ENCODE measurements at places on chromosomes 12 and 14.

- no peak for DNase-seq
Observed at GRCh38 chr14:103656031-103656755, 27.2 kb downstream of the KLC1 start.

DNA sequence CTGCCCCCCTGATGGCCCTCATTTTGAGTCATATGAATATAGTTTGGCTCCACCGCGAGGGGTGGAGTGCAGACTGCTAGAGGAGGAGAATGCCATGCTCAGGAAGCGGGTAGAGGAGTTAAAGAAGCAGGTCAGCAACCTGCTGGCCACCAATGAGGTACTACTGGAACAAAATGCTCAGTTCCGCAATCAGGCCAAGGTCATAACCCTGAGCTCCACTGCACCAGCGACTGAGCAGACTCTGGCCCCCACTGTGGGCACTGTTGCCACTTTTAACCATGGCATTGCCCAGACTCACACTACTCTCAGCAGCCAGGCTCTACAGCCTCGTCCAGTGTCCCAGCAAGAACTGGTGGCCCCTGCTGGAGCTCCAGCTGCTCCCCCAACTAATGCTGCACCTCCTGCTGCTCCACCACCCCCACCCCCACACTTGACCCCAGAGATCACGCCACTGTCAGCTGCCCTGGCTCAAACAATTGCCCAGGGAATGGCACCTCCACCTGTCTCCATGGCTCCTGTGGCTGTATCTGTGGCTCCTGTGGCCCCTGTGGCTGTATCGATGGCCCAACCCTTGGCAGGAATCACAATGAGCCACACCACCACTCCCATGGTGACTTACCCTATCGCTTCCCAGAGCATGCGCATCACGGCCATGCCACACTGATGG is 3.3 kb downstream of the ZC3H10 start:
- no peak for DNase-seq

DNA sequence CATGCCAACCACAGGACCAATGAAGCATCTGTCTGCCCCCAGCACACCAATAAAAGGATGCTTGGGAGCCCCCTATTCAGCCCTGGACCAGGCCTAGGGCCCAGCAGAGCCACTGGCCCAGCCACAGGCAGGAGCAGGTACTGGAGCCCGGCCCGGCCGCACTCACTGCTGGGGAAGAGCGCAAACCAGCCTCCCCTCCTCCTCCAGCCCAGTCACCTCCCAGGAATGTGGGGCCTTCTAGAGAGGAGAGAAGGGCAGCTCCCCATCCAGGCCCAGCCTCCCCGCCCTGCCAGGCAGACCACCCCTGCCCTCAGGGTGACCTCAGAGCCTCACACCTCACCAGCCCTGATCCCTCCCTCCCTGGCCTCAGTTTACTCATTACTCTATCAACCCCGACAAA is 56.2 kb downstream of the CCNK start:
- no peak for DNase-seq

GRCh38 chr14:61700104-61700886 is 5.0 kb downstream of the HIF1A start:
- no peak for DNase-seq

DNA sequence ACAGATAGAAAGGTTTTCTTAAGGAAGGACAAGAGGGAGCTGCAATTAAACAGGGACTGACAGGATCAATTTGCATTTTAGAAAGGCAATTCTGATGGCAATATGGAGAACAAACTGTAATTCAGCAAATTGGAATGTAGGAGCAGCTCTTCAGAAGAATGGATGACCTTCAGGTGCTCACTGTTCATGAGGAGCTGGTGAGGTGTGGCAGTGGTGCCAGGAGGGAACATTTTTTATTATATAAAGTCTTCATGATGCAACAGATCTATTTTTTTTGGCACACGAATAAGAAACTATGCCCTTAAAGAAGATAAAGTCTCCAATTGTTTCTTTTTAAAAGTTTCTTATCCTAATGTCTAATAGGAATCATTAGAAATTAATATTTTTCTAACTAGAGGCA is 151.7 kb downstream of the SLC38A4 start:
- no peak for DNase-seq

DNA sequence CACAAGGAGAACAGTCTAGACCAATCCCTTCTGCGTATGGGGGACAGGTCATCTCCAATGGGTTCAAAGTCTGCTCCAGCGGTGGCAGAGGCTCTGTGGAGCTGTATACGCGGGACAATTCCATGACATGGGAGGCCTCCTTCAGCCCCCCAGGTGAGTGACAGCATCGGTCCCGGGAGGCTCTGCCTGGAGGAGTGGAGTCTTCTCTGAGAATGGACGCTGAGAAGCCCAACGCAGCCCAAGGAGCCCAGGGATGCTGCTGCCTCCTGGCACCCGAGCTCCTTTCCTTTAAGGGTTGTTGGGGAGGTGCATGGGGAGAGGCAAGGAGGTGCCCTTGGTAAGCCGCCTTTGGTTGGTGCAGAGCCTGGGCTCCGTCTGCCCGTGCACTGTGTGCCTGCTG is 28.2 kb downstream of the ADGRD1 start:
- no peak for DNase-seq

GRCh38 chr12:114976959-114977358 is 293.0 kb upstream of the TBX3 start:
- no peak for DNase-seq

GRCh38 chr12:131197490-131197889 is 243.8 kb downstream of the ADGRD1 start:
- DNase-seq = no peak

DNA sequence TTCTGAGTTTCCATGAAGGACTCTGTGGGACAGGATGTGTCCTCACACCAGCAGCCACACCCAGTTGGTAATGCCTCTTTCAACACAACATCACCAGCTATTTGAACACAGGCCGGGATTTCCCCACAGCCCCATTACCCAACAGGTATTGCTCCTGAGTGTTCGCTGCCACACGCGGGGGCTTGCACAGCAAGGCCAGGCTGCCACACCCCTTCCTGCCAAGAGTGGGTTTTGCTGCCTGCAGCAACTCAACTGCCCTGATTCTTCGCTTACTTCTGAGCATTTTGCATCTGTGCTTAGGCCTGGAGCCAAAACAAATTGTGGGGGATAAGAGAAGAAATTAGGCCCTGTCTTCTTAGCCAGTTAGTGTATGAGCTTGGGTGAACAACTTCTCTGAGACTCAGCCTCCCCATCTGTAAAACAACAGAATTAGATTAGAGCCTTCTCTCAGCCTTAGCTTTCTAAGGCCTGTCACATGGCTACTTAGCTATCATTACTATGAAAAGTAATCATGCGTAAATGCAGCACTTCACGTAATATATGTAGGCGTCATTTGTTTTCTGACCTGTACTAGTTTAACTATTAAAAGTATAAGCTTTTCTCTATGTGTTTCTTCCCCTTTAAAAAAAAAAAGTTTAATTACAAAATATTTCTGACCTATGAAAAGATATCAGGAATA is 20.0 kb downstream of the CKAP4 start:
- no peak for DNase-seq

DNA sequence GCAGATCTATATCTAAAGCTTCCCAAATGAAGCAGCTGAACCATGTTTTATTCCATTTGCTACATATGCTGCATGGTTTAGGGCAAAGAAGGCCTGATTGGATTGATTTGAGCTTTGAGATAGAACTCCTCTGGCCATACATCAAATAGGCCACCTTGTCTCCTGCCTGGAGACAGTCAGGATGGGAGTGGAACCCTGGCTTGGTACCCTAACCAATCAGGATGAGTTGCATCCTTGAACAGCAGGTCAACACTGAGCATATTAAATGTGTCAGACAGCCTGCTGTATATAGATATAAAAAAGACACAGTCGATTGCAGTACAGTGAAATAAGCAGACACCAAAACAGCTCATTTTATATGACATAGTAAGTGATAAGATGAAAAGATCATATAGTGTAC is 291.7 kb downstream of the NUAK1 start:
- no peak for DNase-seq

DNA sequence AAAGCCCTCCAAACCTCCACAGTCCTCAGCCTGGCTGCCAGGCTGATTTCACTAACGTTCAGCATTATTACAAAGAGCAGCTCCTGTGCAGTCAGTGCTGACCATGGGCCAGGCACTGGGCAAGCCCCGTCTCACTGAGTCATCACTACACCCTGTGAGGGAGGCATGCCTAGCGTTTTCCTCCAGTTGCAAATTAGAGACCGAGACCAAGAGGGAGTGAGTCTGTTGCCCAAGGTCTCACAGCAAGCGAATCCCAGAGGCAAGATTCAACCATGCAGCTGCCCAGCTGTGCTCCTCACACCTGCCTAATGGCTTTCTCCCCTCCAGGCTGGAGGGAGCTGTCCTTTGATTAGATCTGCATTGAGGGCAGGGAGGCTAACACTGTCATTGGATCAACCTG is 229.3 kb upstream of the LHX5 start:
- no peak for DNase-seq

- DNase-seq = peak; percentile 61
Observed at GRCh38 chr12:132393991-132394949, 64.9 kb upstream of the GALNT9 start.

- DNase-seq = no peak
Observed at GRCh38 chr12:50620109-50620977, 115.6 kb downstream of the DIP2B start.

- no peak for DNase-seq
Observed at GRCh38 chr14:71117839-71118743, 210.8 kb downstream of the PCNX1 start.

GRCh38 chr12:11731455-11731854 is 82.0 kb downstream of the ETV6 start:
- DNase-seq = no peak

GRCh38 chr14:106872611-106873446 is 1346.4 kb downstream of the TMEM121 start:
- DNase-seq = peak; percentile 79

GRCh38 chr12:11885261-11886038 is 185.3 kb upstream of the BCL2L14 start:
- no peak for DNase-seq

GRCh38 chr14:49582113-49582977 is 3.8 kb downstream of the RPS29 start:
- no peak for DNase-seq

DNA sequence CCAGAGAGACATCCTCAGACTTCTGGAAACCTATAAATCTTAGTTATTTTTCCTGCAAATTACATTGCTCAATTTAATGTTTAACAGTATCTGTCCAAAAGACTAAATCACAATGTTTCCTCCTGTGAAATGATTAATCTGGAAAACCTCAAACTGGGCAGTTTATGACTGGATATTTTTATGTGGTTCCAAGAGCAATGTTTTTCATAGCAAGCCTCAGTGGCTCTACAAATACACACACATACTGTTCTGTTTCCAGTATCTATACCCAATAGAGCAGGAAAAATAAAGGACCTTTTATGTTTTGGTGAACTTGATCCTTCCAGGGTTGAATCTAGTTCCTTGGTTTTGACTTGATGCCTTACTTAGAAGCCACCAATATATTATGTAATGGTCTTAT is 9.2 kb downstream of the NID2 start:
- no peak for DNase-seq

GRCh38 chr12:92942905-92943304 is 13.8 kb upstream of the EEA1 start:
- DNase-seq = no peak

DNA sequence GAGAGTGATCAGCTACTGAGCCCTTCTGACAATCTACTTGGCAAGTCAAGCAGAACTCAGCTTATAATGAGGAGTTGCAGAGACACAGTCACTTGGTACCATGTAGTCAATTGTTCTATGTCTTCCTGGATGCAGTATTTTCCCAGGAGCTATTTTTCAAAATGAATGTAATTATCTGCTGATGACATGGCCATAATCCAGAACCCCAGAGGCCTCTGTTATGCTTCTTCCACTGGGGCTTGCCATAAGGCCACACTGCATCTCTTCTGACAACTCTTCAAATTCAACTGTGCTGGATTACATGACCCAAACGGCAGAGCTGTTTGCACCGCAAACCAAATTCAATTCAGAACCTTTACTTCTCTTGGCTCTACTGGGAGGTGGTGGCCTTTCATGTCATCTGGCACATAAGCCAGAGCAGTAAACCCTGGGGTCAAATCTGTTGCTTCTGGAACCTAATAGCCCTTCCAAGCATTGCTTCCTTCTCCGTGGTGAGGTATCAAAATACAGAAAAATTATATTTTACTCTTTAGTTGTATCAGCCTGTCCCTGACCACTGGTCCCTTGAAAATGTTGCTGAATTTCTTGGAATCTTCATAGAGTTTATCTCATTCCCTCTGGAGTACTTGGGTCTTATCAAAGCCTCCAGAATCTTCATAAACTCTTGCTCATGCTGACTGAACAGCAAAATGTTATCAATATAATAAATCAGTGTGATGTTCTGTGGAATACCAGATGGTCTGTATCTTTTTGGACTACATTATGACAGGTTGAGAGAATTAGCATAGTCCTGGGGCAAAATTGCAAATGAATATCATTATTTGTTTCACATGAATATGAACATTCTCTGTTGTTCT is 79.4 kb upstream of the DCN start:
- no peak for DNase-seq

DNA sequence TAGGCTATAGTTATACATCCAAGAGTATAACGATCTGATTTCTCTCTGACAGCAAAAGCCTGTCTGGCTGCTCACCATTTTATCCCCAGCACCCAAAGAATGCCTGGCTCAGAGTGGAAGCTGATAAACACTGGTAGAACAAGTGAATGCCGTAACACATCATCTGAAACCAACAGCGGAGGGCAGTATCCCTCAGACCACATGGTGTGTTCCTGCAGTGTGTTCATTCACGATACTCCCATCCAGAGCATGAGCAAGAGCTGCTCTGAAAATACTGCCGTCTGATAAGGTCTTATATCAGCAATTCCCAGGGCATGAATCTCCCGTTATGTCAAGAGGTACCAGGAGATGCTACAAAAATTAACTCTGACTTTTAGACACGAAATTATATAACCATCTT is 95.9 kb downstream of the TTC7B start:
- DNase-seq = peak; percentile 21

DNA sequence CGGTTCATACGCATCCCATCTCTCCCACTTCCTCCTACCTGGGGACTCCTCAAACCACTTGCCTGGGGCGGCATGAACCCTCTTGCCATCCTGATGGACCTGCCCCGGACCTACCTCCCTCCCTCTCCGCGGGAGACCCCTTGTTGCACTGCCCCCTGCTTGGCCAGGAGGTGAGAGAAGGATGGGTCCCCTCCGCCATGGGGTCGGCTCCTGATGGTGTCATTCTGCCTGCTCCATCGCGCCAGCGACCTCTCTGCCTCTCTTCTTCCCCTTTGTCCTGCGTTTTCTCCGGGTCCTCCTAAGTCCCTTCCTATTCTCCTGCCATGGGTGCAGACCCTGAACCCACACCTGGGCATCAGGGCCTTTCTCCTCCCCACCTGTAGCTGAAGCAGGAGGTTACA is 3.6 kb downstream of the WNT1 start:
- DNase-seq = no peak

GRCh38 chr12:93626160-93626559 is 51.0 kb upstream of the CRADD start:
- DNase-seq = no peak

DNA sequence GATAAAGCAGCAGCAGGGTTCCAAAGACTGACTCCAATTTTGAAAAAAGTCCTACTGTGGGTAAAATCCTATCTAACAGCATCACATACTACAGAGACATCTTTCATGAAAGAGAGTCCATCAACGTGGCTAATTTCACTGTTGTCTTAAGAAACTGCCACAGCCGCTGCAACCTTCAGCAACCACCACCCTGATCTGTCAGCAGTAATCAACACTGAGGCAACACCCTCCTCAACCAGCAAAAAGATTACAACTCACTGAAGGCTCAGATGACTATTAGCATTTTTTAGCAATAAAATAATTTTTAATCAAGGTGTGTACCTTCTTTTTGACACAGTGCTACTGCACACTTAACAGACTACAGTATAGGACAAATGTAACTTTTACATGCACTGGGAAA is 6.6 kb downstream of the CAPRIN2 start:
- DNase-seq = no peak

GRCh38 chr12:110141389-110141788 is 17.2 kb downstream of the IFT81 start:
- DNase-seq = no peak
